ENCODE measurements at places on chromosomes 2 and 18. TPM values are rescaled to one million over a fixed set of nuclear protein-coding genes. Genes with fewer than 3 reads are reported as not detected.

POTEC gene
- total RNA-seq = not detected

SCG2 gene
- total RNA-seq = 11.1 TPM

CDH19 gene
- total RNA-seq = 69.6 TPM

REEP1 gene
- 61.7 TPM for total RNA-seq

PNKD gene
- 46.8 TPM for total RNA-seq

SLC9A2 gene
- total RNA-seq = 0.28 TPM

TMEM150A gene
- total RNA-seq = 22.4 TPM

THSD7B gene
- 0.83 TPM for total RNA-seq

RPRM gene
- 35.7 TPM for total RNA-seq

FN1 gene
- total RNA-seq = 956 TPM

ADCYAP1 gene
- 1.7 TPM for total RNA-seq

ADRA2B gene
- 1.1 TPM for total RNA-seq

GNAL gene
- total RNA-seq = 25.1 TPM
